H9 (cell line): ENCODE measurements at places on chromosomes 12 and 14.

DNA sequence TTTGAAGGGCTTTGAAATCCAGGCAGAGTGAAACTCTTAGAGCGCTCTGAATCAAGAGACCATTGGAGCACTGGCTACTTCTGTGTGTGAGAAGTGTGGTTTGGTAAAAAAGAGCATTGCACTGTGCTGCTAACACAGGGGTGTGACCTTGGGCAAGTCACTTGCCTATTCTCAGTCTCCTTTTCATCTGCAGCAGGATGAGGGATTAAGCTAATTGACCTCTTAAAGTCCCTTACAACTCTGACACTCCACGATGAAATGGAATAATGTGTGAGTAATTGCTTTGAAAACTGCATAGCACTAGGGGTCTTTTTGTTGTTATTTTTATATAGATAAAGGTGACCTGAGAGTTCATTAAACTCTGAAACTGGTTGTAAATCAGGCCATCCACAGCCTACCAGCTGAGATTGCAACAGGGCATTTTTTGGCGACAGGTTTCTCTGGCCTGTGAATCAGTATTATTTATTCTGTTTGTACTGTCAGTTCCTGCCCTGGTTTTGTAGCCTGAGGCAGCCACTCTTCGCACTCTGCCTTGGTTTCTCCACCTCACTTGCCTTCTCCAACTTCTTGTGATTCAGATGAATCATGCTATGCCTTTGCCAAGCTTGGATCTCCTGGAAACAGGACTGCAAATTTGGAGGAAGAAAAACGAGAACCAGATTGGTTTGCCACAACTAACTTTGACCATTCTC, 159.9 kb upstream of the PARP11 start:
- DNase-seq, result no peak

DNA sequence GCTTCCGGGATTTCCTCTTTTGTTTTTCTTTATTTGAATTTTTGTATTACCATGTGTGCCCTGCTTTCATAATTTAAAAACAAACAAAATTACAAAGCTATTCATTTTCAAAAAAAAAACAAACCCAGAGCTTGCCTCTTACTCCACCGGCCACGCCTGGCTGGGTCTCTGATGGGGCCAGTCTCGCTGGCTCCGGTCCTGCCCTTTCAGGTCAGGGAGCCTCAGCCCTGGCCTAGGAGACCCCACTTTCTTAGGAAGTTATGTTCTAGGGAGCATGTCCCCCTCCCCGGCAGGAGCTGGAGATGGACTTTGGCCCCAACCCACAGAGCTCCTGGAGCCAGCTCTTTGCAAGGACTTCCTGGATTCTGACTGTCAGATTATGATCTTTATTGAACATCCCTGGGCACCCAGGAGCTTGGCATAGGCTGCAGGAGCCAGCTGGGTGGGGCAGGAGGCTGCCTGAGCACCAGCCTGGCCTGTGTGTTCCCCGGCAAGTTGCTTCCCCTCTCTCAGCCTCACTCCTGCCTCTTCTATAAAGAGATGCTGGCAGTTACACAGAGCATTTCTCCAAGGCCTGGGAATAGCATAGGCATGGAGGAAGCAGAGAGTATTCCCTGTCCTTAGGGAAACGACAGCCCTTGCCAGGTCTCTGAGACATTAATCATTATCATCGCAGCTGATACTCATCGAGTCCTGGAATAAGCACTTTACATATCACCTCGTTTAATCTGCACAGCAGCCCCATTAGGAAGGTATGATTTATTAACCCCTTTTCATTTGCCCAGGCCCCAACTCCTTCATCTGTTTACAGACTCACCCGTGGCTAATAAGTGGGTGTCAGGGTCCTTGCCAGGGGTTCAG, 3.5 kb downstream of the DEGS2 start:
- DNase-seq, result no peak

- no peak for DNase-seq
Observed at GRCh38 chr12:107662484-107662883, 23.1 kb upstream of the PWP1 start.

- no peak for DNase-seq
Observed at GRCh38 chr14:21059842-21060613, 2.4 kb downstream of the RNASE8 start.

DNA sequence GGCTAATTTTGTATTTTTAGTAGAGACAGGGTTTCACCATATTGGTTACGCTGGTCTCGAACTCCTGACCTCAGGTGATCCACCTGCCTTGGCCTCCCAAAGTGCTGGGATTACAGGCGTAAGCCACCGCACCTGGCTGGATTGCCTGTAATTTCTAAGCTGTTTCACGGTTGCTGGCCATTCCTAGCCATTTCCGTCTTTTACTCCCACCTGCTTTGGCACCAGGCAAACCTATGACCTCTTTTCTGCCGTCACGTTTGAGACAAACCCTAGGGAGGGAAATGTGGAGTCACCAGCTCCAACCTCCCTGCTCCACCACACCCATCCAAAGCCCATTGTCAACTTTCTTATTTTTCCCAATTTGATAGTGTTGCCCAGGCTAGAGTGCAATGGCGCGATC, 1.2 kb downstream of the GPR132 start:
- DNase-seq, result no peak

DNA sequence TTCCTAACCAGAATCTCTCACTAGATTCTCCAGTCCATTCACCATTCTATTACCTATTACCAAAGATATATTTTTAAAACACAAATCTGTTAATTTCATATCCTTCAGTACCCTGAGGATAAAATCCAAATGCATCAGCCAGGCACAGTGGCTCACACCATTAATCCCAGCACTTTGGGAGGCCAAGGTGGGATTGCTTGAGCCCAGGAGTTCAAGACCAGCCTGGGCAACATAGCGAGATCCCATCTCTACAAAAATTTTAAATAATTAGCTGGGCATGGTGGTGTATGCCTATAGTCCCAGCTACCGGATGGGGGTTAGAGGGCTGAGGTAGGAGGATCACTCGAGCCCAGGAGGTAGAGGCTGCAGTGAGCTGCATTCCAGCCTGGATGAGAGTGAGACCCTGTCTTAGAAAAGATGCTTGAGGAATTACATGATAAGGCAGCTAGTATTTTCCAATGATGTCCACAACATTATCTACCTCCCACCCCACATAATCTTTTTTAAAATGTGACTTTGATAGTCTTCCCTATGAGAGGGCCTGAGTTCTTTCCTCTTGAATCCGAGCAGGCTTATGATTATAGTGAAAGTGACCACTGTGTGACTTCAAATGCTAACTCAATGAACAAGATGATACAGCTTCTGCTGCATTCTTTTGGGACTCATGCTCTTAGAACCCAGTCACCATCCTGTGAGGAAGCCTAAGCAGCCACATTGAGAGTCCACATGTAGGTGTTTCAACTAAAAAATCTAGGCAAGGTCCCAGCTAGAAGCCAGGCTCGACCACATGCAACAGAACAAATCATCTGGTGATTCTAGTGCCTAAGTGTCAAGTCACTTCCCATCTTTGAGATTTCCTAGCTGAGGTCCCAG, 18.0 kb downstream of the HECTD1 start:
- no peak for DNase-seq

- no peak for DNase-seq
Observed at GRCh38 chr12:32494656-32495055, 95.3 kb downstream of the FGD4 start.

GRCh38 chr14:24297190-24297964, 2.2 kb downstream of the DHRS1 start:
- no peak for DNase-seq

GRCh38 chr12:125402874-125403789, 337.9 kb downstream of the AACS start:
- DNase-seq, result peak; percentile 90

DNA sequence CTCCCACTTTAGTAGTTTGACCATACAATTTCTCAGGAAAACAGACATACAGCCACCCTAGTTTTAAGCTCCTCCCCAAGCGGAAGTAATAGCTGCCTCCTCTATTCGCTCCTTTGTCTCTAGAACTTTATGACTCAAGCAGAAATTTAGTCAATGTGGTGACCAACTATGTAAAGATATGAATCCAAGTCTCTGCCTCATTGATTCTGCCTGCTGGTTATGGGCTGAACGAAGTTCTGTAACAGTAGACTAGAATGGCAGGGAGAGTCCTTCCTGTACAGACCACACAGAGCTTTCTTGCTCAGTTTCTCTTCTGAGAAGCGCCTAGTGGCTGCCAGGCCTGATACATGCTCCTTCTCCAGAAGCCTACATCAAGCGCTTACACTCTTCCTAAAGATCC, 19.1 kb downstream of the KICS2 start:
- no peak for DNase-seq

GRCh38 chr14:73888971-73889370, 2.3 kb downstream of the ZNF410 start:
- DNase-seq, result no peak

- DNase-seq, result no peak
Observed at GRCh38 chr14:64234877-64235651, 59.1 kb downstream of the ESR2 start.

DNA sequence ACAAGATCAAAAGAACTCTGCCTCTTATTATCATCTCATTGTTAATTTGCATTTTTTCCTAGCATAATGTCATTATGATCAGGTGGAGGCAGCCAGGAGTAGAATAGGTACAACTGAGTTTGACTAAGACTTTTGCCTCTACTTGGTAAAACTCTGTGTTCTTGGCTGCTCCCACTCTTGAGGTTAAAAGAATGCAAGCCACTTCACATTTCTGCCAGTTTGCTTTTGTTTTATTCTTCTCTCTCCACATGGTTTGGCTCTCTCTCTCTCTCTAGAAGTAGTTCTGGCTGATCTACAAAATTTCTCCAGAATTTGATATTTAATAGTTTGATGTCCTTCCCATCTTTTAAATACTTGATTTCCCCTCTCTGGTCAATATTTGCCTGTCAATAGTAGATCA, 170.7 kb upstream of the E2F7 start:
- DNase-seq, result no peak

DNA sequence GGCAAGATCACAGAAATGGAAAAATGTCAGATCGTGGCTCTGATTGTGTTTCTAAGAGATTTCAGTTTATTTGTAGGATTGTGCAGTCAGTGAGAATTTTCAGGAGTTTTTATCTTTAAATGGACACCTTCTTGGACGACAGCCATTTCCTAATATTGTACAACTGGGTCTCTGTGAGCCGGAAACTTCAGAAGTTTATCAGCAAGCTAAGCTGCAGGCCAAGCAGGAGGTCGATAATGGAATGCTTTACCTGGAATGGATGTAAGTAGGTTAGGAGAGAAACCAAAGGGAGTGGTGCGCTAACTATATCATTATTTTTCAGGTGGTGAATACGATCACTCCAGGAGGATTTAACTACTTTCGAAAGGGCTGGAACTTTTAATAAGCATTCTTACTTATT, 26.4 kb downstream of the APAF1 start:
- DNase-seq, result no peak

DNA sequence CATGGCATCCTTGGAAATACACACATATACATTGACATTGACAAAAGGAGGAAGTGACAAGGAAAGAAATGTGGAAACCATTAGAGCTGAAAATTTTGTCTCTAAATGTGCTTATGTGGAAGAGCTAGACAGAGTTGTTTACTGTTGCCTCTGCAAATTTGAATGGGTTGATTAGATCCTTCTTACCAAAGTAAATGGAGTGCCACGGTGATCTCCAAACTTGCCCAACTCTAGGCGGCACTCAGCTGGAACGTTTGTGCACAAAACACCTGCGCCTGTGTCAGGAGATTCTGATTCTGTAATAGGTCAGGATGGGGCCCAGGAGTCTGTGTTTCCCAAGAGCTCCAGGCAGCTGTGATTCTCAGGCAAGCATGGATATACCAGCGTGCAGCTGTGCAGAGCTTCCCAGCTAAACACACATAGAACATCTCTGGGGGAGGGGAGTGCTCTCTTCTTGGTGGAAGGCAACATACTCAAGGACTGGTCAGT, 77.8 kb upstream of the BDKRB2 start:
- DNase-seq, result no peak

DNA sequence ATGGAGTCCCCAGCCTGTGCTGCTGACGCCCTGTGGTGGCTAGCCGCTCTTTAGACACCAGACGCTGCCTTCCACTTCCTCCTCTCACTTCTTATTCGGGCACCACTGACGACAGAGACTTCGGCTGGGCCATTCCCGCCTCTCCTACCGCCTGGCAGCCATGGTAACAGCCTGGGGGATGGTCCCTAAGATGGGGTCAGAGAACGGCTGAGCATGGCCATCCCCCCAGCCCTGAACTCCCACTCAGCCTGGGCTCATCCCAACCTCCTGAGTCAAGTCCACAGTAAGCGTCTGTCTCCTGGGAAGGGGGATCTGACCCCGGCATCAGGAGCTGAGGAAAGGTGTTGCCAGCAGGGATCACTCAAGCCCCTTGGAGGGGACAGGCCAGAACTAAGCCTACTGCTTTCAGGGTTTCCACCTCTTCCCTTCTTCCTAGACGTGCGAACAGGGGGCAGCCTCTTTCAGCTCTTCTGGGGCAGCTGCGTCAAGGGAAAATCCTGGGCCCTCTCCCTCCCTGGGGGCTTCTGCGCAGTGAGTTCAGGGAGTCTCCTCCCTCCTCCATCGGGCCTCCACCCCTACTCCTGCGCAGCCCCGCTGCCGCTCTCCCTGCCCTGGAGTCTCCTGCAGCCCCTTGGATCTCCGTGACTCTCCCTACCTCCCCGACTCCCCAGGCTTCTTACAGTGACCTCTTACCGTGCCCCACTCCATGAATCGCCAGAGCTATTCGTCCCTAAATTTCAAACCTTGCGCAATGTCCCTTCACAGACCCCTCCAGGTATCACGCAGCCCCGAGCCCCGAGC, 643 bp upstream of the TAMALIN start:
- peak; percentile 72 for DNase-seq

GRCh38 chr12:90543841-90544240, 411.1 kb downstream of the CCER1 start:
- DNase-seq, result no peak

GRCh38 chr12:93616584-93617101, 44.2 kb downstream of the SOCS2 start:
- DNase-seq, result peak; percentile 78

GRCh38 chr12:68434391-68435298, 102.5 kb upstream of the MDM1 start:
- DNase-seq, result no peak

GRCh38 chr12:51923506-51924365, 16.4 kb downstream of the ACVRL1 start:
- peak; percentile 83 for DNase-seq

- DNase-seq, result no peak
Observed at GRCh38 chr14:53265025-53265424, 111.9 kb upstream of the DDHD1 start.

- DNase-seq, result no peak
Observed at GRCh38 chr14:52845081-52845480, 53.7 kb upstream of the GNPNAT1 start.

DNA sequence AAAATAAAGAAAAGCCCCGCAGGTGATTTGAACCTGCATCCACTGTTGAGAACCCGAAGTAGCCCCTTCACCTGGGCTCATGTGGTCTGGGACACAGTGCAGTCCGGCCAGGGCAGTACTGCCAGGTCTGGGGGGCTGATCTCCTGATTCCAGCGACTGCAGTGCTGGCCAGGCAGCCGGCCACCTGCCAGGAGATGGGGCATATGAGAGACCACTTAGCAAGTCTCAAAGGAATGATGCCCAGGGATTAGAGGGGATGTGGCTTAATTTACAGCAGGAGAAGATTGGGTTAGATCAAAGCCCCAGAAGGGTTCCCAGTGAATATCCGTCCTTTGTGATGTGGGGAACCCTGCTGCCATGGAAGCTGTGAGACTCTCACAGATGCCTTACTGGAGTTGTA, 113.3 kb downstream of the PRMT8 start:
- no peak for DNase-seq

GRCh38 chr12:89427508-89428156, 75.3 kb upstream of the DUSP6 start:
- DNase-seq, result no peak

- no peak for DNase-seq
Observed at GRCh38 chr14:73588695-73589094, 3.0 kb upstream of the ACOT4 start.

GRCh38 chr14:21299562-21300130, 19.8 kb downstream of the RPGRIP1 start:
- DNase-seq, result no peak

GRCh38 chr14:67738740-67739504, 37.2 kb downstream of the RDH12 start:
- no peak for DNase-seq
